Epithelial cell of proximal tubule (primary cell): ENCODE measurements at places on chromosomes 12 and 14. TPM values are rescaled to one million over a fixed set of nuclear protein-coding genes. Genes with fewer than 3 reads are reported as not detected.

DNA sequence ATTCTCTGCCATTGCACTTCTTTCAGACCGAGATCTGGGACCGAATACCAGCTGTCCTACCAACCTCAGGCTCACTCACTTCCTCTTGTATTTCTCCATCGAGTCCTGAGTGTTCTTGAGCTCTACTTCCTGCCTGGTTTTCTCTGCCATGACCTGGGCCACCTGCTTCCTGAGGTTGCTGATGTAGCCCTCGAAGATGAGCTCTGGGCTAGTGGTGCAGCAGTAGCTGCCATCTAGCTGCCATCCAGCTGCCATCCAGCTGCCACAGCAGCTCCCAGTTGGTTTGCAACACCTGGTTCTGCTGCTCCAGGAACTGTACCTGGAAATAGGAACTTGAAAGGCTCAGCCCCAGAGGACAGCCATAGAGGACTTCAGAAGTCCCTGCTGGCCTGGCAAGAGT is 15.0 kb upstream of the KRT73 start:
- no peak for DNase-seq

- DNase-seq = no peak
Observed at GRCh38 chr14:104940526-104941150, 16.0 kb downstream of the PLD4 start.

- no peak for DNase-seq
Observed at GRCh38 chr12:128004383-128004938, 262.5 kb upstream of the TMEM132C start.

- DNase-seq = no peak
Observed at GRCh38 chr14:68306934-68307789, 485.7 kb downstream of the ZFP36L1 start.

- no peak for DNase-seq
Observed at GRCh38 chr12:12350868-12351463, 924 bp upstream of the MANSC1 start.

DNA sequence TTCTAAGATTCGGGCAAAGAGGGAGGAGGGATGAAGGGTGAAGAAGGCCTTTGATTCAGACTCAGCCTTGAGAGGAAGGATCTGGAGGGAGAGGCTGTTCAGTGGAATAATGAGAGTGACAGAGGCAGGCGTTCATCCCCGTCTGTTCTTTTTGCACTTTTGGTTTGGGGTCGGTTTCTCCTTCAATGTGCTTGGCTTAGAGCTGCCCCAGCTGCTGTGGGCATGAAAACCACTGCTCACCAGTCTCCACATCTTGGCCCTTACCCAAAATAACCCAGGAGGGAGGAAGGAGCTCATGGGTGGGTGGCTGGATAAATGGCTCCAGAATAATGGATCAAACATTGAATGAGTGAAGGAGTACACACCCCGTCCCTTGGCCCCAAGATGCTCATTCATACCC is 261.7 kb upstream of the FKBP4 start:
- DNase-seq = no peak

DNA sequence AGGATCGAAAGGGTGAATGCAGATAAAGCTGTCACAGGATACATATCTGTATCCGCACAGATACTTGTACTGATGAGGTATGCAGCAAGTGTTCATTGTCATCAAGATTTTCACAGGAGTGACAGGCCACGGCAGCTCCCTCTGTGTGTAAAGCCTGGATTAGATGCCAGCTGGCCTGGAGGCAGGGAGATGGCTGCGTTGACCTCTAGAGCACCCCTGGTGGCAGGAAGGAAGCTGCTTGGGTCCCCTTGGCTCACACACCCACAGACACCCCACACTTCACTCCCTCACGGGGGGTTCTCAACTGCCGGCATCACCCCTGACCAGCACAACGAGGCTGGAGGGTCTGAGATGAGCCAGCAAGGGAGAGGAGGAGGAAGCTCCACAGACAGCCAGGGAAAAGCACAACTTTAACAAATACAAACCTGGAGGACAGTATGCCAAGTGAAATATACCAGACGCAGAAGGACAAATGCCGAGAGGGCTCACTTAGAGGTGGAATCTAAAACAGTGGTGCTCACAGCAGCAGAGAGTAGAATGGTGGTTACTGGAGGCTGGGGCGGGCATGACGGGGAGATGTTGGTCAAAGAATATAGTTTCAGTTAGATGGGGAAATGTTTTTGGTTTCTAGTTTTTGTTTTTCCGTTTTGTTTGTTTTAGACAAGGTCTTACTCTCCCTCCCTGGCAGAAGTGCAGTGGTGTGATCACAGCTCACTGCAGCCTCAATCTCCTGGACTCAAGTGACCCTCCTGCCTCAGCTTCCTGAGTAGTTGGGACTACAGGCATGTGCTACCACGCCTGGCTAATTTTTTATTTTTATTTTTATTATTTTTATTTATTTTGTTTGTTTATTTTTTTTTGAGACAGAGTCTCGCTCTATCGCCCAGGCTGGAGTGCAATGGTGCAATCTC is 45.7 kb downstream of the TEAD4 start:
- no peak for DNase-seq

The DDX24 gene
- total RNA-seq = 121 and 150 TPM in 2 replicates

- no peak for DNase-seq
Observed at GRCh38 chr14:21723431-21724045, 49.9 kb upstream of the OR4E1 start.

DNA sequence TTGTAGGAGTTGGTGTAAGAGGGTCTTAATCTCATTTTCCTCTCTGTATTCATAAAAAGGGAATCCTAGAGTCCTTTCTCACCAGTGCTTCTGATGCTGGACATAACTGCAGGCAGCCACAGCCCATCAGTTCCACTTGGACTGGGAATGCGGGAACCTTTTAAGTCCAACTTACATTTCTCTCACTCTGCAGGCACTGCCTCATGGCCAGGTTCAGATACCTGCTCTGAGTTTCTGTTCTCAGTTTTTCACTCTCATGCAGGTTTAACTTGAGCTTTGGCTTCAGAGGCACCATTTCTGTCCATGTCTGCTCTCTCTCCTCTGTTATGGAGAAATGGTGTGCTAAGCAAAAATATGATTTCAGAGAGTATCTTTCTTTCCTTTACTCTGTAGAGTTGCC is 4.2 kb downstream of the ACVR1B start:
- DNase-seq = no peak

DNA sequence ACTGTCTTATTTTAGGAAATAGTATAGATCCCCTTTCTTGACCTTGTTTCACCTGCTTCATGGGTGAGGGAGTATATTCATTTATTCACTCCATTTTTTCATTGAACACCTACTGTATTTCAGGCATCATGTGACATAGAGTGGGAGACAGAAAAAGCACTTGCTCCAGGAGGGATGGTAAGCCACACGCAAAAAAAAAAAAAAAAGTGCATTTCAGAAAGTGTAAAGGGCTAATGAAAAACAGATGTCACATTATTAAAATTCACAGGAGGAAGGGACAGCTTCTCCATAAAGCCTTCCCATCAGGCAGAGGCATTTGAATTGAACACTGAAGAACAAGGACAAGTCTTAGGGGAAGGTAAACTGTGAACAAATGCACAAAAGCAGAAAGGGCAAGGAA is 7.5 kb downstream of the SLC8A3 start:
- no peak for DNase-seq

The RHNO1 gene
- 40.3 and 46.2 TPM in 2 replicates for total RNA-seq

The PPM1H gene
- total RNA-seq = 3.9 and 4.2 TPM in 2 replicates

The ATL1 gene
- 2.0 and 5.3 TPM in 2 replicates for total RNA-seq

DNA sequence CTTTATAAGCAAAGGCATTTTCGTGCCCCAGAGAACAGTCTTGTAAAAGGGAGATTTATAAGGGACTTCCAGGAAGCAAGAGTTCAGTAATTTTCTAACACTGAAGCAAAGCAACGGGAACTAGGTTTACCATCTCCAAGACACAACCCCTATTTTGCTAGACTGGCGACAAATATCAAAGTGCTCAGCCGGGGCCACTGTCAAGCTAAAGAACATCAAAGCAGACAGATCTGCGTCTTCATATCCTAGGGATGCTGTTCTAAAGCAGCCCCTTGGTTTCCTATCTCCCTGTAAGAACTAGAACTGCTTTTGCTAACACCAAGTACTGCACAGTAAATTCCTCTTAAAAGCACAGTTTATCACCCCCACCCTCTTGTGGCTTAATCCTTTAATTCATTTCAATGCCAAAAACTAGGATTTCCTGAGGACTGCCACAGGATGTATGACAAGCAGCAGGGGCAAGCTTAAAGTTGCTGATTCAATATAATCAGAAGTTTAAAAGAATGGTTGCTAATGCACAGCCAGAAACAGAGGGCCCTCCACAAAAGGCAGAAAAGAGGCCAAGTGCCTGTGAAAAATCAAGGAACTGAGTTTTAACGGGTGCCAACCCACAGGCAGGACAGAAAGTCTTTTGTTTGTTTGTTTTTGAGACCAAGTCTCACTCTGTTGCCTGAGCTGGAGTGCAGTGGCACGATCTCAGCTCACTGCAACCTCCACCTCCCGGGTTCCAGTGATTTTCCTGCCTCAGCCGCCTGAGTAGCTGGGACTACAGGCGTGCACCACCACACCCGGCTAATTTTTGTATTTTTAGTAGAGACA is 44.0 kb upstream of the ISM2 start:
- no peak for DNase-seq

The GLT8D2 gene
- 0.46 and 2.0 TPM in 2 replicates for total RNA-seq

DNA sequence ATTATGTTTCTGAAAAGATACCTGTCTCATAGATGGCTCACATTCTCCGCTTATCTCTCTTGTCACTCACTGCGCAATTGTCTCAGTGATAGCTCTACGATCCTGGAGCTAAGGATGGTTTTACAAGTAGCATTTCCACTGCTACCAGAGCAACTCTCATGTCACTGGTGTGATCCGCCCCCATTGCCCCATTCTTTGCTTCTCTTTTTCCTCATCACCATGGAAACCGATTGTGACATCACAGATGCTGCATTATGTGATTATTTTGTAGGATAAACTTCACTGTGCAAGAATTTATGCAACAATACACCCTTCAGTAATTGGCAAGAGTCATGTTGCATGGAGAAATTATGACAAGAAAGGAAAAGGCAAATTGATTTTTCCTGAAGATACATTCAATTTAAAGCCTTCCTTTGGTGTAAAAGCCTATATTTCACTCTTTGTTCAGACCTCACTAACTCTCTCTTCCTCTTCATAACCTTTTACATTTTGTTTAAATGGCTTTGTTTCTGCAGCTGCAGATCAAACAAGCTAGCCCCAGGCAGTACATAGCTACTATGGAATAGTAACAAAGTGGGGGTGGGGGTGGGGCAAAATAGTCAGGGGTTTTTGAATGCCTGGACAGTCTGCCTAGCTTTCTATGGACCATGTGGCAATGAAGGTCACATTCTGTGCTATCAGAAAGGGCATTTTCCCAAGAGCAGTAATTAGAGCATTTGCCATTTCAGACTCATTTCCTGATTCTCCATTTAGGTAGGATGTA is 539.8 kb downstream of the NRXN3 start:
- DNase-seq = no peak

The OR4K2 gene
- total RNA-seq = not detected in 2 replicates

- no peak for DNase-seq
Observed at GRCh38 chr14:100944052-100944451, 40.5 kb upstream of the RTL1 start.

GRCh38 chr12:120495186-120495730 is 655 bp upstream of the DYNLL1 start:
- no peak for DNase-seq

The INSM2 gene
- not detected in 2 replicates for total RNA-seq

GRCh38 chr14:38098074-38098836 is 109.4 kb upstream of the SSTR1 start:
- DNase-seq = peak; percentile 80

The ADAMTS20 gene
- under 0.01 and 0.06 TPM in 2 replicates for total RNA-seq

DNA sequence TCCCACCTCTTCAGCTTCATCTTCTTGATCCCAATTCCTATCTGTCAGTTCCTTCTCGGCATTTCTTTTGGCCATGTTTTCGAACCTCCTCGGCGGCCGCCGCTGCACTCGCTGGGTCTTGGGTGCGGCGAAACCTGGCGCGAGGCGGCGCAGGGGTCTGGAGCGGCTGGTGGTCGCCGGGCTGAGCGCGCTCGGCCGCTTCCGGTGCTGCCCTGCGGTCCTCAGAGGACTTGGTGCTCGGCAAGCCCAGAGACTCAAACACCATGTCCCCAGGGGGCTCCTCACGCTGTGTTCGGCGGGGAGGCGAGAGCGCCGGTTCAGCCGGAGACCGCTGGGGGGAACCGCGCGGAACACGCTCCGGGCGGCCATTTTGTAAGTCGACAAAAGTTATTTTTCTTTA is 51.8 kb downstream of the PPP1R36 start:
- no peak for DNase-seq

The TNFAIP2 gene
- total RNA-seq = 58.5 and 155 TPM in 2 replicates

GRCh38 chr14:22522466-22522957 is 66.5 kb downstream of the DAD1 start:
- DNase-seq = no peak

- DNase-seq = no peak
Observed at GRCh38 chr12:99618657-99619056, 28.9 kb upstream of the GARIN6 start.

- peak; percentile 54 for DNase-seq
Observed at GRCh38 chr14:49853572-49854375, 1.2 kb upstream of the NEMF start.

DNA sequence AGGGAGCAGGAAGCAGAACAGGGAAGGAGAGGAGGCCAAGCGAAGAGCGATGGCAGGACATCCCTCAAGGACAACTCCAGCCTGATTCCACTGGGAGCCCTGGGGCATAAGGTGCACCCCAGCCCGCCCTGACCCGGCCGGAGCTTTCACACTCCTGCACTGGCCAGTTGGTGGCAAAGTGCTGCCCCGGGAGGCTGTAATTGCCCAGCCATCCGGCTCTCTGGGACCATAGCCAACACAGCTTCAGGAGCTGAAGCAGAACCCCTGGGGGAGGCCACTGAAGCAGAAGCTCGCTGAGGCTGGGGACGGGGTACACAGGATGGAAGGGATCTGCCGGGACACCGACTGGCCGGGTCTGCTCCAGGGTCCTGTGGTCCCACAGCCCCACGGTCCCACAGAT is 41.9 kb upstream of the BEGAIN start:
- no peak for DNase-seq

DNA sequence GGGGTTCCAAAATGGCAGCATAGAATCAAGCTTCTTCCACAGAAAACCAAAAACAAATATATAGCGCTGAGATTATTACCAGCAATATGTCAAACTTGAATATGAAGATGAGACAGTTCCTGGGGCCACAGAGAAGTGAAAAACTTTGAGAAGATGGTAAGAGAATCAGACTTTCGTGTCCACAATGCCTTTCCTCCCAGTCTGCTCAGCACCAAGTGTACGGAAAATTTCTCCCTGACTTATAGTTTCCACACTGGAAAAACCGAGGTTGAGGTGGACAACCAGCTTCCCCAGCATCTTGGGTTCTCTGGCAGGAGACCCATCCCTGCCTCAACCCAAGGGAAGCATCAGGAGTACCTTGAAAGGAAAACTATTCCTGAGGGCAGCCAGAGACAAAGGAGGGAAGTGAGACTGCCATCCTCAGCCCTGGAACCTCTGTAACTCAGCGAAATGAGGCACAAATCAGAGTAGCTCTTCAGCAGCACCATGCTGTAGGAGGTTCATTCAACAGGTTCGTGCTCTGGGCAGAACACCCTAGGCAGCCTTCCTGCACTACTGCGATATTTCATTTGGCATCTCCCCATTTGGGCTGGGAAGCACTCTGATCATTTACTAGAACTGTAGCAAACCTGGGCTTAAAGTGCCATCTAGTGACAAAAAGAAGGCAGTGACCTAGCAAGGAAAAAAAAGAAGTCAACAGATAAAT is 52.4 kb upstream of the CAPRIN2 start:
- no peak for DNase-seq

The DLK1 gene
- total RNA-seq = not detected in 2 replicates

GRCh38 chr12:122943196-122943595 is 23.1 kb downstream of the ABCB9 start:
- DNase-seq = no peak

The RBP5 gene
- not detected in 2 replicates for total RNA-seq
